ENCODE measurements at places on chromosomes 4 and X. TPM values are rescaled to one million over a fixed set of nuclear protein-coding genes. Genes with fewer than 3 reads are reported as not detected.

DNA sequence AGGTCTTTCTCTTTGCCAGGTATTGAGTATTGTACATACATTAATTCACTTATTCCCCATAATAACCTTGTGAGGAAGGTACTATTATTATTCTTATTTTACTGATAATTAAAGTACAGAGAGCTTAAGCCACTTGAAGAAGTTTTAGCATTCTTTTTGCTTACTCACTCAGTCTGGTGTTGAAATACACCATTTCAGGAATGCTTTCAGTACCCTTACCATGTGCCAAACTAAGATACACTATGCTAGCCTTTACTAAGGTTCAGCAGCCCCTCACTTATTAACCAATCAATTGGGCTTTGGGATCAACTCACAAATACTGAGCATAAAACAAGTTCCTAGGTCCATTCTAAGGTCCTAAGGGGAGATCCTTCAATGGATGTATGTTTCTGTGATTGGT is 179.0 kb upstream of the FGF13 start:
- no peak for DNase-seq

- no peak for DNase-seq
Observed at GRCh38 chr4:181219783-181220416, 1023.3 kb upstream of the TENM3 start.

DNA sequence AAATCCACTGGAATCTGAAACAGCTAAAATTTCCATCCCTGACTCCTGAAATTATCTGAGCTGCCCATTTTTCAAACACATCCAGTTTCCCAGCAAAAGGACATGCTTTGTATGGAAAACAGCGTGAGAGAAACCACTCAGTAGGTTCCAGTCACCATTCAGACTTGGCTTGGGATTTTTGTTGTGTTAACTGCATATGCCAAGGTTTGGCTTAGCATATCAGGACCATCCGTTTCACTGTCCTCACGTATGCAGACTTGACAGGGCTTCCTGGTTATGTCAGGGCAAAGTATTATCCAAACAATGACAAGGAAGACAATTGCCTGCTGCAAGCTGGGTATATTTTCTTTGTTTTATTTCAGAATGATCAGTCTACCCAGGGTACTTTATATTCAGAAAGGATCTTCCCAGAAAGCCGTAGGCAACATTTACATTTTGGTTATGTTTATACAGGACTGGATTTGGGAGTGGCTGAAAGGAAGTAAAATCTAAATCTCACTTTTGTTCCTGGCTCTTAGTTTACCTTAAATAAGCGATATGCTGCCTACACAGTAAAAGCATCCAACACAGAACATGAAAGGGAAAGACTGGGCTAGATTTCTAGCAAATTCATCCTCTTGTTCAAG is 41.3 kb upstream of the CCKAR start:
- no peak for DNase-seq

DNA sequence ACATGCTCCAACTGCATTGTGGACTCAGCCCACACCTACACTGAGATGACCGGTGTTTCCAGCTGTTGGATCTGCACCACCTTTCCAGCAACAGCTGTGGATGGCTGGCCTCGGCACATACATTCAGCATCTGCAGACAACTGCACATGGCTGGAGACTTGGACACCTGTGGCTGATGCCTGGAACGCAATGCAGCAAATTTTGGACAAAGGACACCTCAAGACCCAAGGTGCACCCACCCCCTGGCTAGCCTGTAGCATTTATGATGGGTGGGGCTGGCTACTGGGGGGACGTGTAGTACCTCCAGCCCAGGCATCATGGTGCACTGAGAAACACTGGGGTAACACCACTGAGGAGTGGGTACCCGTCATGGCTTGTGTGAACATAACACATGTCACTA is 57.3 kb upstream of the CCDC149 start:
- DNase-seq, result no peak

DNA sequence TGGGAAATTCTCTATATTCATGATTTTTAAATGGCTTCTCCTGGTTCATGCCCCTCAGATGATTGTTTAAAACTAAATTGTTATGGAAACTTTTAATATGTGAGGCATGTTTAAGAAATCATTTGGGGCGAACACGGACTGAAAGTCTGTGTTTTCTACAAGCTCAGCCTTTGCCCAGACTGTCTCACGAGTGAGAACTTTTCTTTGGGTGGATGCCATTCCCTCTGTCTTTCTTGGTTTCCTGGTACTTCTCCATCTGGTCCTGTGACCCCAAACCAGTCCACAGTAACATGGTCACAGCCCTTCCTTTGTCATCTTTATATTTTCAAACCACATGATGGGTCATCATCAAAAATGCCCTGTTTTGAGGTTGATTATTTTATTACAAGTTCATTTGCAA is 186.6 kb upstream of the GNPDA2 start:
- no peak for DNase-seq

KDM5C gene
- 101 TPM for total RNA-seq

DNA sequence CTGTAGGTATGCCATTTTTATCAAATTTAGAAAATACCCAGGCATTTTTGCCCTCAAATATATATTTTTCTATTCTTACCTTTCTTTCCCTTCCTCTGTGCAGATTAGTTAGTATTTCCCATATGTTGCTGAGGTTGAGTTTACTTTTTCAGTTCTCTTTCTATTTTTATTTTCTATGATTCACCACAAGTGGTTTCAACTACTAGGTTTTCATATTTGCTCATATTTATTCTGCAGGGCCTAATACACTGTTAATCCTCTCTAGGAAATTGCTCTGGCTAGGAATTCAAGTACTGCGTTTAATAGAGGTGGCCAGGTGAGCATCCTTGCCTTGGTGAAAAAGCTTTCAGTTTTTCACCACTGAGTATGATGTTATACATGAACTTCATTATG is 1535.3 kb upstream of the PCDH10 start:
- DNase-seq, result no peak

GRCh38 chr4:31949045-31949444 is 1228.9 kb downstream of the PCDH7 start:
- DNase-seq, result no peak

FRMD7 gene
- total RNA-seq, result 0.28 TPM

- no peak for DNase-seq
Observed at GRCh38 chr4:152677117-152677516, 2.7 kb downstream of the TMEM154 start.

GRCh38 chrX:100748108-100748507 is 16.2 kb upstream of the SYTL4 start:
- DNase-seq, result no peak

CT45A3 gene
- total RNA-seq, result not detected

- DNase-seq, result no peak
Observed at GRCh38 chrX:154728431-154729190, 22.3 kb downstream of the GAB3 start.

GRCh38 chr4:91935217-91935616 is 368.5 kb upstream of the GRID2 start:
- DNase-seq, result no peak

Measured in thoracic aorta (tissue), 2 donors.